ENCODE measurements at places on chromosomes 2 and 18.

DNA sequence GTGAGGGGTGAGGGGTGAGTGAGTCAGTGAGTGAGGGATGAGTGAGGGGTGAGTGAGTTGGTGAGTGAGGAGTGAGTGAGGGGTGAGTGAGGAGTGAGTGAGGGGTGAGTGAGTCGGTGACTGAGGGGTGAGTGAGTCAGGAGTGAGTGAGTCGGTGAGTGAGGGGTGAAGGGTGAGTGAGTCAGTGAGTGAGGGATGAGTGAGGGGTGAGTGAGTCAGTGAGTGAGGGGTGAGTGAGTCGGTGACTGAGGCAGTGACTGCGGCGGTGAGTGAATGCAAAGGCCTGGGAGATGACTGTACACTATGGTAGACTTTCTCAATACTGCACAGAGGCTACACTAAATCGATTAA, 16.6 kb downstream of the THAP4 start:
- no peak for DNase-seq

GRCh38 chr2:183000846-183001245, 37.4 kb downstream of the NCKAP1 start:
- no peak for DNase-seq

DNA sequence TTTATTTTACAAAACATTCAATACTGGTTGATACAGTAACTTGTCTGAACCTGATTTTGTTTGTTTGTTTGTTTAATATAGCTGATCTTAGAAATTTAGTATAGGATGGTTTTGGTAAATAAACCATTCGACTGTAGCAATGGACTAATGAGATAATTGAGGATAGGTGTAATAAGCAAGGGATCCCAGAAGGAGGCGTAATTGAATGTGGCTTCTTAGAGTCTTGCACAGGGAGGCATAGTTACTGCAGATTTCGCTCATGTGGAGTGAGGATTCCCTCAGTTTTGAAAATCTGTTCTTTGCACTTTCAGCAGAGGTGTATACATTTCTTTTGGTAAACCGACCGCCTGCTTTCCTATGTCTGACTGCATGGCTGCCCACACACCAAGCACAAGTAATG, 709.6 kb downstream of the SOCS6 start:
- no peak for DNase-seq

DNA sequence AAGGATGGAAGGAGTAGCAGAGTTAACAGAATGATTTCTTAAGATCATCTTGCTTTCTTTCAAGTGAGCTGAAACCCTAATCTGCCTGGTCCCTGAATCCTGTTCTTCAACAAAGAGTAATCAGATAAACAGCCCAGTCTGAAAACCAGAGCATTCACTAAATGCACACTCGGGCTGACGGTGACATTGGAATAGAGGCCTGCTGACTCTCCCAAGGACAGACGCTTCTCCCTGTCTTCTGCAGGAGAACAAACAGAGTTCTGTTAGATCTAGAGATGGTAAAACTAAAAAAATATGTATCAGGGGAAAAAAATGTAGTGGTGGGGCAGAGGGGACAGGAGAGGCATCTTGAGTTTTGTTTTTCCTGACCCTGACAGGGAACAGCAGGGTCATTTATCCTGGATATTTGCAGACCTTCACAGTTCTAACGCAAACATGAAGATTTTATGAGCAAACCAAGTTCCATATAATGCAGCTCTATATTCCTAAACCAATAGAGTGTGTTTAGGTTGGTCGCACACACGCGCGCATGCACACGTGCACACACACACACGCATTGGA, 7.3 kb downstream of the MATN3 start:
- DNase-seq, result no peak

DNA sequence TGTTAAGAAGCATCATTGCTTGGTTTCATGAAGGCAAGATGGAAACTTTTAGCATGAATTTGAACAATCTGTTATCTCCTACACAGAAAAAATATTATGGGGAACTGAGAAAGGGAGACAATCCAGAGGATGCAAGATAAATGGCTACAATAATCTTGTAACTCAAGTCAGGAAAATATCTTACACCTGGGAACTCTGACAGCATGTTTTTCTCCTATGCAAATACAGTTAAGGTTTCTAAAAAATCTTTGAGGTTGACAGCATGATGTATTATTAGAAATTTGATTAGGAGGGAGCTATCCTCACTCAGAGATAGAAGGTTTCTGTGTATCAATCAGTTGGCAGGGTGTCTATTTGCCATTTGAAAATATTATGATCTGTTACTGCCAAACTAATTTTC, 75.6 kb downstream of the GPD2 start:
- DNase-seq, result no peak

DNA sequence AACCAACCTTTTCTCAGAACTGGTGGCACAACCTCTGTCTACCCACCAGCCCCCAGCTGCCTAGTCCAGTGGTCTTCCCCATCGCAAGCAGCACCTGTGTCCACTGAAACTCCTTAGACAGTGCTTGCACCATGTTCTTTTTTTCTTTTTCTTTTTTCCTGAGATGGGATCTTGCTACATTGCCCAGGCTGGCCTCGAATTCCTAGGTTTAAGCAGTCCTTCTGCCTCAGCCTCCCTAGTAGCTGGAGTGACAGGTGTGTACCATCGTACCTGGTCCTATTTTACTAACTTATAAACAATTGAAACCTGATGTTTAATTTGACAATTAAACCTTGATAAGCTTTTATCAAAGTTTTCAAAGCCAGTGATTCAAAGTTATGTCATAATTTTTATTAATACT, 30.8 kb downstream of the SANBR start:
- no peak for DNase-seq

Measured in activated CD8-positive, alpha-beta memory T cell treated with anti-CD3 and anti-CD28 coated beads for 1 hour (primary cell).